ENCODE measurements at places on chromosomes 2 and 18.

GRCh38 chr2:109318150-109318948 lies 189.3 kb downstream of the SH3RF3 start:
- DNase-seq = no peak

DNA sequence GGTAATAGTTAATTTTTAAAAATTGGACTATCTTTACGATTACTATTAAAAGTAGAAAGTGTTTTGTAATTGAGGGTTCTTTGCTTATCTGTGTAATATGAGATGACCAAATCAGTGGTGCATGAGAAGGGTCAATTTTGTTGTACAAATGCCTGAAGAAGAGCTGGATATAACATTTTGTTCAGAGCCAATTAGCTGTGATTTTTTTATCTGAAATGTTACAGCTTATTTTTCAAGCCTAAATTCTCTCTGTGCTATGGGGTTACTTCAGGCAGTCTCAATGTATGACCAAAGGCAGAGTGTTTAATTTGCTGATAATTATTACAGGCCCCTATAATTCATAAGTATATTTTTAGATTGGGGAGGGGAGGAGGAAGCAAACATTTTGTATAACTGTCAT lies 41.8 kb downstream of the OTX1 start:
- no peak for DNase-seq

GRCh38 chr2:96260387-96261260 lies 5.2 kb downstream of the TMEM127 start:
- no peak for DNase-seq

DNA sequence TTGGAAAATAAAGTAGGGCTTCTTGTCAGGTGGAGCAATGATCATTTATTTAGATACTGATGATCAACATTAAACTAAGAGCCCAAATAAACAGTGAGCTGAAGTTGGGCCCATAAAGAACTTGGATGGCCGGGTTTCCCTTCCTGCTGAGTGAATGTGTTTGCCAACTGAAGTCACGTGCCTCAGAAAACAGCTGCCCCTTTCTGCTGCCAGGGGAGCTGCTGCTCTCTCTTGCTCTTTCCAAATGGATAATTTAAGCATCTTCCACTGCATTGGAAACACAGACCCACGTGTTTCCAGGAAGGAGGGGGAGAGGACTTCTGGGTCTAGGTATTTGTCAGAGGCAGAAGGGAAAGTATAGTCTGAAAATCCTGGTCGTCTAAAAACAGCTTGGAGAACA lies 22.9 kb upstream of the NCKAP5 start:
- no peak for DNase-seq

DNA sequence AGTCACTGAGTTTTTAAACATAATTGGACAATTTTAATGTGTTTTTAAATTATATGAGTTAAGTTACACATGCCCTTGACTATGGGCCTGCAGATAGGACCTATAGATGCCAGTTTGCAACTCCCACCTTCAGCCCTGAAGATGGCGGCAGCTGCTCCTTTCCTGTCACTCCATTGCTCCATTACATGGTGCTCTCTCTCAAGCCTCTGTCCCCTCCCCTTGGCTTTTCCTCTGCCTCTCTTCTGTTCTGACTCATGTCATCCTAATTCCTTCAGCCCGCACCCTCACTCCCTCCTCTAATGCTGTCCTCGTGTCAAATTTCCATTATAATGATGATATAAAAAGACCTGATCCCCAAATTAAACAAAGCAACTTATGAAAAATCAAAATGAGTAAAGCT lies 133.7 kb upstream of the HNRNPA3 start:
- DNase-seq = no peak

GRCh38 chr2:212683346-212684097 lies 144.9 kb upstream of the ERBB4 start:
- no peak for DNase-seq

GRCh38 chr18:72581976-72582375 lies 37.8 kb upstream of the CBLN2 start:
- no peak for DNase-seq

- no peak for DNase-seq
Measured at GRCh38 chr18:41060967-41061366, 894.1 kb upstream of the PIK3C3 start.

- DNase-seq = no peak
Measured at GRCh38 chr2:127932199-127932876, 46.6 kb upstream of the AMMECR1L start.

DNA sequence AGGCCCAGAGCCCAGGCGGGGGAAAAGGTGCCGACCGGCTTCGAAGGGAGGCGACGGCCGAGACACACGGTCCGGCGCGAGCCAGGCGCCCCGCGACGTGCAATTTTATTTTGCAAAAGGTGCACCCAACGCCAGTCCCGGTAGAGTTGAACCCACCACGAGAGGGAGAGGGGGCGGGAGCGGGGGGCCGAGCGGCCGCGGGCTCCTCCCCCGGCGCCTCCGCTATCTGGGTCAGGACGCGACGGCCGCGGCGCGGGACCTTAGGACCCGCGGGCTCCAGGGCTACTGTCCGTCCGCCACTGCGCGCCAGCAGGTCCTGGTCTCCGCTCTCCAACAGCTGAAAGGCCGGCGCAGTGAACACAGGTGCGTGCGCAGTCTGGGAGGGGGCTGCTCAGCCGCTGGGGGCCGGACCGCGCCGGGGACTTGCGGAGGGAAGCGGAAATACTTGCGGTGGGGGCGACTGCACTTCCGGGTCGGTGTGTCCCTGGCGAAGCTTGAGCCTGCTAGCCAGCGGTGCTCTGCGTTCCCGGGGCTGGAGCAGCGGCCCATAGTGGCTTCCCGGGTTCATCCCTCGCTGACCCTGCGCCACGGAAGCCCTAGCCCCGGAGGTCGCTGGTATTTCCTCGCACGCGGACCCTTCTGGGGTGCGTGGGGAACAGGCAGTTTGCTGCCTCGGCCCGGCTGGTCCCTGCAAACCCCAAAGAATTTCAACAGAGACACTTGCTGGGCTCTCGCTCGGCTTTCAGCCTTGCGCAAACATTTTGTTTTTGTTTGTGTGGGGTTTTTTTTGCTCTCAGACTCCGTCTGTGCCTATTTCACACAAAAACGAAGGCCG lies at the start of gene RMDN2:
RMDN2 (plus strand) TSS at position 225 of the 835 bp plus-strand sequence. CDS start 3,991 bp downstream, outside the sequence.
- DNase-seq = peak; percentile 90

DNA sequence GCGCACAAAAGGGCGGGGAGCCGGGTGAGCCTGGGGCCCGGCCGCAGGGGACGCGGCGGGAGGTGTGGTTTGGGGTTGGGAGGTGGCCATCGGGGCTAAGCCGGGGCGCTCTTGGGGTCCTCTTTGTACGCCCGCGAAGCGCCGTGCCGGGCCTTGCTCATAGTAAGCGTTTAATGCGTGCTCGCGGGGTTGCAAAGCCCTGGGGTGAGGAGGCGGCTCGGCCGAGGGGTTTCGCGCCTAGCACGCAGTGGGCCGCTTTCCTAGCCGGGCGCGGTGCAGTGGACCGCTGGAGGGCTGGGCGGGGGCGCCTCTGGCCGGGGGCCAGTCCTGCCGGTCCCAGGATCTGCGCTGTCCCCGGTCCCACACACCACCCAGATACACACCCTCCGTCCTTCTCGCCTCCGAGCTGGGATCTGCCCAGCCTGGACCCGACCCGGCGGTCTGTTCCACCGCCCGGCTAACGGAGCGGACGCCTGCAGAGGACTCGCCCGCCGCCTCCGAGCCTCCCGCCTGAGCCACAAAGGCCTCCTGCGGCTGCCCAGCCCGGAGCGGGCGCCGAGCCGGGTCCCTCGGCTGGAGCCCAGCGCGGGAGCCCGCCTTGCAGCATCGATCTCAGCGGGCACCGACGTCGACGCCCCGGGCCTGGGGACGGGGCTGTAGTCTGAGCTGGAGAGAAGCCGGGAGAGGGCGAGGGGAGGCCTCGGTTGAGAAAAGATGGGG lies 564 bp downstream of the DPYSL5 start:
- DNase-seq = peak; percentile 36

GRCh38 chr2:236627193-236627592 lies 57.6 kb downstream of the ACKR3 start:
- no peak for DNase-seq

- DNase-seq = peak; percentile 1
Measured at GRCh38 chr2:15797231-15797938, 143.0 kb upstream of the MYCN start.

DNA sequence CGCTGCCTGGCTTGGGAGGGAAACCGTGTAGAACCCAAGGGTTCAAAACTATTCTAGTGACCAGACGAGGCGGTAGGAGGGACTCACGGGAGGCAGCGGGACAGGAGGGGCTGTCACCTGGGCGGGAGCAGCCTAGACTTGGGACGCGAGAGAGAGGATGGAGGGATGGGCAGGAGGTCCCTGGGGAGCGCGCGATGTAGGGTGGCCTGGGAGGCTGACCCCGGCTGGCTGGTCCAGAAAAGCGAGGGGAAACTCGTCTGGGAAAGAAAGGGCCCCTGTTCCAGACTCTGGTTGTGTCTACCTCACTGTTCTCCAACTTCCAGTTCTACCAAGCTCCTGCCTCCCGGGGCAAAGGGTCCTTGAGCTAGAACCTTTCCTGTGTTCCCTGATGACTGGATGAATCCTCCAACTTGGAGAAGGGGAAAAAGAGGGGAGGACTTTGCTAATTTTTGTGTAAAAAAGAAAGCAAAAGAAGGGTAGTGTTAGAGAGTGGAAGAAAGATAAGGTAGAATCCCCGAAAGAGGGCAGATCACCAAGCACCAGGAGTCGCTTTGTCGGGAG lies 1.4 kb downstream of the DOK6 start:
- DNase-seq = no peak

GRCh38 chr2:78301166-78301789 lies 724.2 kb upstream of the REG3G start:
- DNase-seq = no peak

DNA sequence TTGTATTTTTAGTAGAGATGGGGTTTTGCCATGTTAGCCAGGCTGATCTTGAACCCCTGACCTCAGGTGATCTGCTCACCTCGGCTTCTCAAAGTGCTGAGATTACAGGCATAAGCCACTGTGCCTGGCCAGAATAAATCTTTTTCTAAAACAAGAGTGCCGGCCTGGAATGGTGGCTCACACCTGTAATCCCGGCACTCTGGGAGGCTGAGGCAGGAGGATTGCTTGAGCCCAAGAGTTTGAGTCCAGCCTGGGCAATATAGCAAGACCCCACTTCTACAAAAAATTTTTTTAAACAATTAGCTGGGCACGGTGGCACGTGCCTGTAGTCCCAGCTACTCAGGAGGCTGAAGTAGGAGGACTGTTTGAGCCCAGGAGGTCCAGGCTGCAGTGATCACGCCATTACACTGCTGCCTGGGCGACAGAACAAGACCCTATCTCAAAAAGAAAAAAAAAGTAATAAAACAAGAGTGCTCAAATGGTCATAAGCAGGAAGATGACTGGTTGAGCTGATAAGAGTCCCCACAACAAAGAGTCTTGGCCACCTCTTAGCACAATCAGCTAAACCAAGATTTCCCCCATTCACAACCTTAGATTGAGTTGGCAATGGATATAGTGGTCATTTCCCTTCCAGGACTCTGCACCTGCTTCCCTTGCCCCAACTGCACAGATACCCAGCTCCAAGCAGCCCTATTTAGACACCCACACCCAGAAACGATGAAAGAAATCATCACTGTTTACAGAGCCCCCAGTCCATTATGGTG lies 5.8 kb upstream of the UCN start:
- no peak for DNase-seq

GRCh38 chr2:3643371-3644245 lies 14.4 kb upstream of the ALLC start:
- DNase-seq = no peak

DNA sequence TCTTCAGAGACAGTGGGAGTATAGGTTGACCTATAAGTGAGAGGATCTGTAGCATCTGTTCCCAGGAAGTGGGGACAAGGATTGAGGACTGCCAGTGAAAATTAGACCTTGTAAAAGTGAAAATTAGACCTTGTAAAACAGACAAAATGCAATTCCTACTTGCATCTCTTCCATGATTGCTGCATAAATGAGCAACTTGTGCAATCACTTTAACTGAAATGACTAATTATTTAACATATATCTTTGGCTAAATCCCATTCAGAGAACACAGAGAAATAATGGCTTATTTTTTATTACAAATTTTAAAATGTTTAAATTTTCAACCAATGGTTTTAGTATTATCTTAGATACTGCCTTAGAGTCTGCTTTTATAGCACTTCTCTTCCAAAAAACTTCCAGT lies 67.2 kb upstream of the NABP1 start:
- no peak for DNase-seq

DNA sequence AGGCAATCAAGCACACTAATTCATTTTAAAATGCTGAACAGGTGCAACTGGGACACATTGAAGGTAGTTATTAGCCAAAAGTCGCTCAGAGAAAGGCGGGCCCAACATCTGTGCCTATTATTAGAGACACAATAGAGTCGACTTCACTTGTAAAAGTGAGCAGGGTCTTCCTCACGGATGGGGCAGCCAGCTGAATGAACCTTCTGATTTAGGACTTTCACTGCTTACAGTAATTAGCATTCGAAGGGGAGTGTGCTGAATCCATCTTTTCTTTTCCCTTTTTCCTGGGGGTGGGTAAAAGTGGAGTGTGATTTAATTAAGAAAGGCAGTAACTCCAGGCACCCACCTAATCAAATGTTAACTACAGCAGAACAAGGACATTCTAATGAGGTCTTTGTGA lies 677.7 kb downstream of the DCDC2C start:
- peak; percentile 98 for DNase-seq

GRCh38 chr2:23655934-23656596 lies 270.9 kb downstream of the ATAD2B start:
- no peak for DNase-seq

GRCh38 chr18:840023-840408 lies 28.0 kb upstream of the YES1 start:
- no peak for DNase-seq

DNA sequence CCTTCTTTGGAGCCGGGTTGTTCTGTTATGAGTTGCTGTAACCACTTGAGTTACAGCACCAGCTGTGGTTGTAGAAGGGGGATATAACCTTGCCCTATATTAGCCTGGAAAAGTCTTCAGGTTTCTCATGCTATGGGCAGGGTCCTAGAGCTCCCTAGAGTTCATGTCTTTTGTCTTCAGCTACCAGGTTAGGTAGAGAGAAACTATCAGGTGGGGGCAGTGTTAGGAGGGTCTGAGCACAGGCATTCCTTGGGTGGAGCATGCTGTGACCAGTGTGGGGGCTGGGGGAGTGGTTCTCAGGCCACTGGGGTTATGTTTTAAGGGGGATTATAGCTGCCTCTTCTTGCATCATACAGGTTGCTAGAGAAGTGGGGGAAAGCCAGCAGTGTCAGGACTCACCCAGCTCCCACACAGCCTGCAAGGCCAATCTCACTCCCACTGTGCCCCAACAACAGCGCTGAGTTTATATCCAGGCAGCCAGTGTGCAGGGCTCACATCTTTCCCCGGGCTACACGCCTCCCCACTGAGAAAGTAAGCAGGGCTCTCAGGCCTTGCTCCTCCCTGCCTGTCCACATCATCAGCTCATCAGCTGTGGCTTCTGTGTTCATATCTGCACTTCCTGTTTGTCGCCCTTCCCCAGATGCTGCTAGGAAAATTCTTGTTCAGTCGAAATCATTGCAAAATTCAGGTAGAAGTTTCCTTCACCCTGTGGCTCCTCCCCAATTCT lies 133.8 kb upstream of the NRXN1 start:
- DNase-seq = peak; percentile 49

- no peak for DNase-seq
Measured at GRCh38 chr18:45034179-45034578, 353.5 kb downstream of the SETBP1 start.

- no peak for DNase-seq
Measured at GRCh38 chr2:114089636-114090319, 199.9 kb downstream of the ACTR3 start.
